ENCODE measurements at places on chromosomes 11 and 22.
A peak's percentile ranks its signal among the peaks of the same experiment; 100 is the strongest.

DNA sequence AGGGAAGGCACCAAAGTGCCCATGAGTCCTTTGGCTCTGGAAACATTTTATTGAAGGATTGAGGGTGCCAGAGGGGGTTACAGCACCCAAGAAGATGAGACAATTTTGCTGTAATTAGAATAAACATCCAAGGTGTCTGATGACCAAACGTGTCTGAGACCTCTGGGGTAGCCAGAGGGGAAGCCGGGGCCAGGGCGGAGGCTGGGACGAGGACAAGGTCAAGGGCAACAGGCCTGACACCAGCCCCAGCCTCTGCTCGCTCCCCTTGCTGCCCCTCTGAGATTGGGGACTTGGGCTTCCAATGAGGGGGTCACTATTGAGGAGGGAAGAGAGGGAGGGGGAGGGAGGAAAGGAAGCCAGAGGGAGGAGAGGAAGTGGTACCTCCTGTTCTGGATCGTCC is 25.6 kb downstream of the TMPRSS6 start:
- no peak for DNase-seq

DNA sequence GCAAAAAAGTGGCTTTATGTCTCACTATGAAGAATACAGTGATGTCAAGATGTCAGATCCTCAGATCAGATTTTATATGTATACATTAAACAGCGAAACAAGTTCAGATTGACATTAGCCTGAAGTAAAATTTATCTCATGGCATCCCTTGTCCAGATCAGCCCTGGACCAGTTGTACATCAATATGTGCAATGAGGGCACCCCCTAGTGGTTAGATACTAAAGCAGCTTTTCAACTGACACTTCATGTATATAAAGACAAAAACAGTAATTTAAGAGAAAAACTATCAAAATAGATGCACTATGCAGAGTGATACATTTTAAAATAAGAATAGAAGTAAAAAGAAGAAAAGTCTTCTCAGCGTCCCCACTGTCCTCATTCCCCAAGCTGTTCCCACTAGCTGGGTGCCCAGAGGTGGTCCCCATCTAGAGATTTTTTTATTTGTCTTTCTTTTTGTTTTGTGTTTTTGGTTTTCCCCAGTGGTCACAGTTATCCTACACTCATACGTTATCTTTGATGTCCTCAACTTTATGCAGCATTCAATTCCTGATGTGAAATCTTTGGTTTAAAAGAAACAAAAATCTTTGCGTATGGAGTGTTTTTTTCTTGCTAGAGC is 2193.4 kb upstream of the RAG2 start:
- DNase-seq: peak; percentile 57

GRCh38 chr11:47248304-47248663 is 330 bp downstream of the ACP2 start:
- DNase-seq: no peak

DNA sequence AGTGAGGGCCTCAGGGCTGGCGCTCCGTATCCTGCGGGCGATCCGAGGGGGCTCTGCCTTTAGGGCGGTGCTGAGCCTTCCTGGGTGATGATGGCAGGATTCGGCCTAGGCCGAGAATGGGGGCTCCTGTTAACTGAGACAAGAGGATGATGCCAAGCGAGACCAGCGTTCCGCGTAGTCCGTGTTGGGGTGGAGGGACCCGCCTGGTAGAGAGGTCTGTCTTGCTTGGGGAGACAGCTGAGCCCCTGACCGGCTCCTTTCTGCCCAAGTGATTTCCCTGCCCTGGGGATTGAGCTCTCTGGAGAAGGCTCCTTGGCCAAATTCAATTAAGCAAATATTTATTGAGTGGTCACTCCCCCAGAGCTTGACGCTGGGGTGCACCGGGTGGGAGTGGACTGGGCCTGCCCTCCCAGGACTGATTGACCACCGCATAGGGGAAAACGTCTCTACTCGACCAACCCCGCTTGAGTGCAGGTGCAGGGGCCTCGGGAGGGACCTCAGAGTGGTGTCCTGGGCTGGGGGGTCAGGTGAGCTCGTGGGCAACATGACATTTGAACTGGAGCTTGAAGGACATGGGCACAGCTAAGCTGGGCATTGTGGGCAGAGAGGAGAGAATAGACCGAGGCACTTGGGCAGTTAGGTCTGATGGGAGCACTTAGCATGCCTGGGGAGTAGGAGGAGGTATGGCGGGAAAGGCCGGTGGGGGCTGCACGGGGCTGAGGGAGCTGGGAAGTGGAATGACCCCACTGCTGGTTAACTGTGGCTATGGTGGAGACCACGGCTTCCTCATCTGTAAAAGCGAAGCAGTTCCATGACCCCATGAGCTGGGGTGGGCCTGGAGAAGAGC is 1.1 kb downstream of the GNAZ start:
- DNase-seq: no peak

- peak; percentile 93 for DNase-seq
These were observed 107.5 kb upstream of the SESN3 start for GRCh38 chr11:95338430-95338991.

GRCh38 chr11:110147962-110148709 is 54.9 kb downstream of the ZC3H12C start:
- DNase-seq: no peak

DNA sequence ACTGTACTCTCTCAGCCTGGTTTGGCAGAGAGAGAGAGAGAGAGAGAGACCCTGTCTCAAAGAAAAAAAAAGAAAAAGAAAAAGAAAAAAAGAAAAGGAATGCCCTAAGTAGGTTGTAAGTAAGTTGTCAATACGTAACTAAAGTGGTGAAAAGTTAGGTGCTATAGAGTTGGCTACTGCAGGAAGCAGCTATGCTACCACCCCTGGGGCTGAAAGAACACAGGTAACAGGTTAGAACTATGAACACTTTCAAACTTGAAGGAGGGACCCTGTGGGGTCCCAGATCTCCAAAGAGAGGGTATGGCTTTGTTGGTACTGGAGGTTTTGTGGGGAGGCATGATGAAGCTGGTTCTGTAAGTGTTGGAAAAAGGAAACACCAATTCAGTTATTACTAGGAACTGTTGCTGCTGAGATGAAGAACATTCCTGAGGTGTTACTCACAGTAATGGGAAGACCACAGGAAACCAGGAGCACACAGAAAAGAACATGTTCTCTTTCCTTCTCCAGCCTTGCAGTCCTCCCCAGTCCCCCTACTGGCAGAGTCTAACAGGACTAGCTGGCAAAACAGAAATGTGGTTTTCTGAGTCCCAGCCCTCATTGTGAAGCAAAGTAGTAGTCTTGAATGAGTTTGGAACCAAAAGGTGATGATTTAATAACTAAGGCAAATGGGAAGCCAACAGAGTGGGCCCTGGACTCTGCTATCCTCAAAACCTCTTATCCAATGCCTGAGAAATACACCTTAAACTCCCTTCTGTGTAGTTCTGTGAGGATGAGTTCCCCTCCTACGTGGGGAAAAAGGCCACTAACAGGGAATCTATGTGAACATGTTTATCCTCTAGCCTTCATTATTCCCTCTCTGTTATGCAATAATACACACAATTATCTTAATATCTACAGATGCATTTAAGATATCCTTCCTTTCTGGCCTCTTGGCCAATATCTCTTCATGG is 427.0 kb upstream of the DDI1 start:
- no peak for DNase-seq

- DNase-seq: no peak
These were observed 76.7 kb downstream of the FAR1 start for GRCh38 chr11:13745165-13745564.

DNA sequence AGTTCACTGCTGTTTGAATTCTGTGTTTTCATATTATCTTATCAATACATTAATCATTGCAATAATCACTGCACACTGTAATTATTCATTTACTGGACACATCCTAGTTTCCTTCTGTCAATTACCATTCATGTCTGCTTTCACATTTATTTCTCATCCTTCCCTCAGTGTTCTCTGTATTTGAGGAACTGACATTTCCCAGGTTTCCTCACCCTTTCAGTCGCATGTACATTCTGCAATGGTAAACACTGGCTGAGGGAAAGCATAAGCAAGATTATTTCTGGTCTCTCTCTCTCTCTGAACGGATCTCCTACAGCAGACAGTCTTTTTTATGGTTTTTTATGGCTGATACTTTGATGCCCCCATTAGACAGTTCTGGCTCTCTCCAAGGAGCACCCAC is 4.2 kb upstream of the HBD start:
- DNase-seq: no peak

DNA sequence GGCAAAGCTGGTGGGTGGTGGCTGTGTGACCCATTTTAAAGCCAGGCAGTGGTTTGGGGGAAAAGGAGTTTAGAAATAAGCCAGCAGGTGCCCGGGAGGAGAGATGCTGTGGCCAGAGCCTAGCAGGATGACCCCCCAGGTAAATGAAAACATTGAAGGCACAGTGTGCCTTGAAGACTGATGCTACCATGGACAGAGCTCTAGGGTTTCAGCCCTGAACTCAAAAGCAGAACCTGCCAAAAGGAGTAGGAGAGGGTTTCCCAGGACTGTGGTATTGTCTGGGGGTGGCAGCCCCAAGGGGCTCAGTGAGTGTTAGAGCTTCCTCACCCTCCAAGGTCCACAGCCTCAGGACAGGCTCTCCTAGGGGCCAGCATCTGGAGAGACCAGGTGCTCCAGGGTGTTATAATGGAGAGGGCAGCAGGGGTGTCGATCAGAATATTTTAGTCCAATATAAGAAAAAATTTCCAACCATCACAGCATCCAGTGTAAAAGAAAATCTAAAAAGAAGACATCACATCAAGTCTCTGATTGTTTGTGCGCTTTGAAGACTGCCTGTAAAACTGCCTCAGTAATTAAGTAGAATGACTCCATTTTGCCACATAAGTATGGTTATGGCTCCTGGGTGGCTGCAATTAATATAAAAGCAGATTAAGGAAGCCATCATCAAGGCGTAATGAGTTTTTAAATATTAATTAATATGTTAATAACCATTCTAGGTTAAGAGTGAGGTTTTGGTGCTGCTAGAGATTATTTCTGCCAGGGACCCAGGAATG is 88.6 kb upstream of the LMO1 start:
- DNase-seq: no peak

DNA sequence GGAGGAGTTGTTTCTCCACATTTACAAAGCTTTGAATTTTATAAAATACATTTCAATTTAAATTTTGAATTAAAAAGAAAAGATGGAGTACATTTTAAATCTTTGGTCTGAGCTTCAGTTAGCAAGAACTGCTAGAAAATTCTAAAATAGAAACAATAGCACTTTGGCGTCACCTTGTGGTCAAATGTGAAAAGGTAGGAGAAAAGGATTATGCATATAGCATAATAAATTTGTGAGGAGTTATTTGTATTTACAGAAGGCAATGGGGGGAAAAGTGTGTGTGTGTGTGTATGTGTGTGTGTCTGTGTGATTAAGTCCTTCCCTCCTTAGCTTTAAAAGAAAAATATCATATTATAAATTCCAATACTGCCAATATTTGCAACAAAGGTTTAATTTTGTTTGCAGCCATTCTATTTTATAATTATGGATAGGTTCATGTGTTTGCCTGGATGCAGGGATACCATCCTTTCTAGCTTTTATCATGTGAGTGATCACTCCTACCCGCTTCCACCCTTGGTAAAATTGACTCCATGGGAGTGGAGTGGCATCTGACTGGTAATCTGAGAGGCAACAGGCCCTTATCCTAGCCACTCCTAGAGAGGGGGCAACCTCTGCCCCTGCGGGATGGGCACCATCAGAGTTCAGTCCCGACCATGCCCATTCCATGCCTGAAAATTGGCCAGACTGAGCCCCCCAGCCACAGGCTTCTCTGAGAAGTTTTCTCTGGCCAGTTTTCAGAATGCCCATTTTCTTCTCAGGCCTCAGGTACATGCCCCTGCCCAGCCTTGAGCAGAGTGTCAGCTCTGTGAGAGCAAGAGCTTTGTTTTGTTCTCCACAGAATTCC is 13.6 kb upstream of the LGR4 start:
- DNase-seq: peak; percentile 70

DNA sequence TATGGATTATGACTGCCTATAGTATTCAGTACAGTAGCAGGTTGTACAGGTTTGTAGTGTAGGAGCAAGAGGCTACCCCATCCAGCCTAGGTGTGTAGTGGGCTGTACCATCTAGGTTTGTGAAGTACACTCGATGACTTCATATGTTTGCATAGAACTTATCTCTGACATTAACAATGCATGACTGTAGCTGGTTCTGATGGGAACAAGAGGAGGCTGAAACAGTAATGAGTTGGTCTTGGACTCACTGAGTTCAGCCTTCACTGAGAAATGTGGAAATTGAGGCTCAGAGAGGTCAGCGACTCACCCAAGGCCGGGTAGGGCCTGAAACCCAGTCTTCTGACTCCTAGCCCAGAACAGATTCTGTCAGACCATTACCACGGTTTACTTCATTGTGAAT is 13.0 kb downstream of the MYO7A start:
- DNase-seq: peak; percentile 27

DNA sequence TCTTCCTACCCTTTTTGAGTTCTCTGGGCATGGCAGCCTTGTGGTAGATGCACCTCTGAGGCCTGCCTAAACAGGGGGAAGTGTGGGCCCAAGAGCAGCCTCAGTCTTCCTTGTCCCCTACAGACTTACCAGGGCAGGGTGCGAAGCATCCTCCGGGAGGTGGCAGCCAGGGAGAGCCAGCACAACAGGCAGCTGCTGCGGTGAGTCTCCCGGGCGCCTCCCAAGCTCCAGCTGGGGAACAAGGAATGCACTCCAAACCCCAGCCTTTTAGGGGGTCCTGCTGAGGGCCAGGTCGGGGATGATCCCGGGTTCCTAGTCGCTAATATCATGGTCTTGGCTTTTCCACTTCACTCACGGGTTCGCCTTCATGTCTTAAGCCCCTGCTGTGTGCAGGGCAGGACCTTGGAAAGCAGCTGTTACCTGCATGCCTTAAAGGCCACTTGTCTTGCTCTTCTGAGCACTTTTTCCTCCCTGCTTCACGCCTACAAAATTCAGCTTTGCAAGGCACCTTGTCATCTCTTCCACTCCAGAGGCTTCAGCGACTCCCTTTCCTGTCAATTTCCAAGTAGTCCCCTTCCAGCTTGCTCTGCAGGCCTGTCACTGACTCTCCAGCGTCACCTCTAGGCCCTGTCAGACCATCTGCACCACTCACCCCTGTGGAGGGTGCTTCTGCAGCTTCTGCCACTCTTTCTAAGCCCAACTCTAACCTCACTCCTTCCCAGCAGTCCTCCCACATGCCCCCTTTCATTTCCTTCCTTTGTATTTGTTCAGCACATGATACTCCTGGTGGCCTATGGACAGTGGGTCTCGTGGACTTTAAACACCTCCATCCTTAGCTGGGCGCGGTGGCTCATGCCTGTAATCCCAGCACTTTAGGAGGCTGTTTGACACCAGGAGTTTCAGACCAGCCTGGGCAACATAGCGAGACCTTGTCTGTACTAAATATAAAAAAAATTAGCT is 57.0 kb downstream of the PISD start:
- DNase-seq: no peak

GRCh38 chr11:110565357-110566336 is 135.9 kb downstream of the FDX1 start:
- DNase-seq: no peak

DNA sequence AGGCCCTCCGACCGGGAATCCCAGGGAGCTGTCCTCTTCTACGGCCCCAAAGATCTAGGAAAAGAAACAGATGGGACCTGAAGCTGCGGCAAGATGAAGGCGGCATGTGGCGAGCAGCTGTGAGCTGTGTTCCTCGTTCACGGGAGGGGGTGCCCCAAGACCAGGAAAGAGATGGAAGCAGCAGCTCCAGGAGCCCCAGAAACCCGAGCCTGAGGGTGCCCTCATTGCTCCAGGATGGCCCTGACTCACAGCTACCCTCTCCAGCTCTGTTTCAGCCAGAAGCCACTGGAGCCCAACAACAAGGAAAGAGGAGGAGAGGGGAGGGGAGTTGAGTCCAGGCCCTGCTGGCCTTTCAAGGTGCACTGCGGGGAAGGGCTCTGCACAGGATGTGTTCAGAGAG is 23.7 kb upstream of the NAP1L4 start:
- no peak for DNase-seq

GRCh38 chr11:102241026-102241425 is 76.3 kb upstream of the BIRC3 start:
- no peak for DNase-seq
